ENCODE measurements at places on chromosomes 5 and 9.
A peak's percentile ranks its signal among the peaks of the same experiment; 100 is the strongest.

DNA sequence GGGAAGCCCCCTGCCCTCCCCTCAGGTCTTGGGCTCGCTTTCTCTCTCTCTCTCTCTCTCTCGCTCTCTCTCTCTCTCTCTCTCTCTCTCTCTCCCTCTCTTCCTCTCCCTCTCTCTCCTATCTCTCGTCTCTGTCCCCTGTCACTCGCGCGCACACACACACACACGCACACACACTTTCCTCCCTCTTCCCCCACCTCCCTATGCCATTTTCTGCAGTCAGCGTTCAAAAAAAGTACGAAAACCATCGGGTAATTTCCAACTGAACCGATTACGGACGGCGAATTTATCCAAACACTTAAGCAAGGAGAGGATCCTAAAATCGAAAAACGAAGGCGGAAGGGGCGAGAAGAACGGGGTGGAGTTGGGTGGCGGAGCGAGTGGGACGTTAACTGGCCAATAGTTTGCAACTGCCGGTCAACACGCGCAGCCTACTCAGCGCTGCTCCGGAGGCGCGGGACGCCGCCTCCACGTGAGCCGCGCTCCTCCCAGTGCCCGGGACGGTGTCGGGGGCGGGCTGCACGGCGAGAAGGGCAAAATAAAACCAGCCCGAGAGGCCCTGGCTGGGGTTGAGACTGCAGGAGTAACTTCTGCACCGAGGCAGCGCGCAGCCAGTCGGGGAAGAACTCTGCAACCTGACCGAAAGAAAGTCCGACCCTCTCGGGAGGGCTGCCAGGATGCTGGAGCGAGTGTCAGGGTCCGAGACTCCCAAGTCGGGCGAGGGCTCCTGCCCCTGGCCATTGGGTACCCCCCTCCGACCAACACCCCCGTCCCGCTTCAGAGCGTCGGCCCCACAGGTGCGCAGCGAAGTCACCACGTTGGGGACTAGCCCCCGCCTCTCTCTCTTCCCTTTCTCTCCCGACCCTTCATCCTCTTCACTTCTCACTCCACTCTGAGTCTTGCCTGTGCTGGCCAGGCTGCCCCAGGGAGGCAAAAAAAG lies 24.9 kb upstream of the ELAVL2 start:
- DNase-seq, result peak; percentile 26

DNA sequence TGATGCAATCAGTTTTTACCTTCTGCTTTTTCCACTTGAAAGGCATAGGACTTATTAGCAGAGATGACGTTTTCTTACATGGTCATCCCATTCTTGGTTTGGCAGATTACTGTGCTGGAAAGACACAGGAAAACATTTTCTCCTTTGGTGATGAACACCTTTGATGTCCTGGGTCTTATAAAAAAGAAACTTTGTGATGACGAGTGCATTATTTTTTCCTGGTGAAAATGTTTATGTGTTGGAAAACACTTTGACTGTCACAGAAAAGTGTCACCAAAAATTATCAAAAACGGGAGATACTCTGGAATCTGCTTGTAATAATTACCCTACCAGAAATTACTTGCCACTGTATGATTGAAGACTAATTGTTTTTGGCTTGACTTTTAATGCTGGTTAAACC lies 2020.9 kb downstream of the MAT2B start:
- DNase-seq, result no peak

DNA sequence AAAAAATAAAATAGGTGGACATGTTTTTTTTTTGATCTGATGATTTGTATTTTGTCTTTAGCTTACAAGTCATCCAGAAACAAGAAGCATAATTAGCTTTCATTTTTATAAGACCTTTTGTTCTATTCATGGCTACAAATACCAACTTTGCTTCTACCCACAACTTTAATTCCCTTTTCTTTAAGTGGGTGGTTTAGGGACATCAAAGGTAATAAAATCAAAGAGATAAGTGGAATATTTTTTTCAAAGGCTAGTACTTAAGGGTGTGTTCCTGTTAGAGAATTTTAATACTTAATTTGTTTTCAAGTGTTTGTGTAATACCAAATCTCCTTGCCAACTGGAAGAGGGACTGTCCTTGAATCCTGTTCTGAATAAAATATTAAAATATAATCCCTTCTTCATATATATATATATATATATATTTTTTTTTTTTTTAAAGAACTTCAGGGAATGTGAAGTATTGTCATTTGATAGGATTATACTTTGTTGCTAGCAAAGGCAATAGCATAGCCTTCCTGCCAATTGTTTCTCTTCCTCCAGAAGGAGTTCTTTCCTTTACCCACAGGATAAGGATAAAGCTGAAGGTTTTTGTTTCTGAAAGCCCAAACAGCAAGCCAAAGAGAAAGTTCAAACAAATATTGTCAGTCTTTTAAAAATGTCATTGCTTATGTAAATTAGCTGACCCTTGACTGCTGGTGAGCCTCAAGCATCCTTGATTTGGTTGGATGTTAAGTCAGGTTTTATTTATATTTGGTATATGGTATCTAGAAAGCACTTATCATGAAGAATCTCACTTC lies 108.9 kb downstream of the PAM start:
- DNase-seq, result no peak

DNA sequence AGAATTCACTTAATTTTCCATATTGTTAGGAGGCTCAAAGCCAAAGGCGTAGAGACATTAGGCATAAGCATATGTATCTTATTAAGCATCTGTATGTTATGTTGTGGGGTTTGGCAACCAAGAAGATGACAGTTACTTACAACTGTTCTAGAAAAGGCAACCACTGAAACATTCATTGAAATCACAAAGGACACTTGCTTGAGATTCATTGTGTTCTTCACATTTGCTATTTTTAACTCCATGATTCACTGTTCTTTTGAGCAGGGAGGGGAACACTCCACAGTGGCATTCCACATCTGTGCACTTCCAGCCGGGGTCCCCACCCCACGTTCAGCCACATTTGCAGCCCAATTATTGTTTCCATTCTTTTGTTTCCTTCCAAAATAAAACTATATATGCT lies 107.1 kb downstream of the PALM2AKAP2 start:
- DNase-seq, result no peak

DNA sequence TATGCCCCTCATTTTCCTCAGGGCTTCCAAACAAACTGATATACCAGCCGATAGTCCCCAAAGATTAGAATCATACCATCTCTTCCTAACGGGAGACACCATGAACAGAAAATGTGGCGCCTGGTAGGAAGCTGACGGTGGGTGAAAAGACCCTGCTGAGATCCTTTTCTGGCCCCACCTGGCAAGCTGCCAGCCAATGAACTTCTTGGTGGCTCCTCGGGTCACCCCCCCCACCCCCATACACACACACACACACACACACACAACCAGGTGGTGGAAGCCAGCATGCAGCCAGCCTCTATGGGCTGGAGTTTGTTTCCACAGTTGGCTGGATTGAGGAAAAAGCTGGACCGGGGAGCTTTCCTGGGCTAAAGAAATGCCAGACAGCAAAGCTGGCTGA lies 4.8 kb upstream of the CCIN start:
- DNase-seq, result no peak

Measured in NCI-H146 (cell line).